Cardiac septum (tissue), 1 donor: ENCODE measurements at places on chromosomes 12 and 14. TPM values are rescaled to one million over a fixed set of nuclear protein-coding genes. Genes with fewer than 3 reads are reported as not detected.

The MANSC1 gene
- 9.2 TPM for total RNA-seq

The GLI1 gene
- 0.83 TPM for total RNA-seq

The MYBPC1 gene
- total RNA-seq: 3.1 TPM

The ZNF664 gene
- 94.0 TPM for total RNA-seq

The RNASE7 gene
- not detected for total RNA-seq

The P2RX2 gene
- not detected for total RNA-seq

The TC2N gene
- total RNA-seq: 1.7 TPM

The IAPP gene
- not detected for total RNA-seq
